ENCODE measurements at places on chromosomes 1 and 21.
A peak's percentile ranks its signal among the peaks of the same experiment; 100 is the strongest.

DNA sequence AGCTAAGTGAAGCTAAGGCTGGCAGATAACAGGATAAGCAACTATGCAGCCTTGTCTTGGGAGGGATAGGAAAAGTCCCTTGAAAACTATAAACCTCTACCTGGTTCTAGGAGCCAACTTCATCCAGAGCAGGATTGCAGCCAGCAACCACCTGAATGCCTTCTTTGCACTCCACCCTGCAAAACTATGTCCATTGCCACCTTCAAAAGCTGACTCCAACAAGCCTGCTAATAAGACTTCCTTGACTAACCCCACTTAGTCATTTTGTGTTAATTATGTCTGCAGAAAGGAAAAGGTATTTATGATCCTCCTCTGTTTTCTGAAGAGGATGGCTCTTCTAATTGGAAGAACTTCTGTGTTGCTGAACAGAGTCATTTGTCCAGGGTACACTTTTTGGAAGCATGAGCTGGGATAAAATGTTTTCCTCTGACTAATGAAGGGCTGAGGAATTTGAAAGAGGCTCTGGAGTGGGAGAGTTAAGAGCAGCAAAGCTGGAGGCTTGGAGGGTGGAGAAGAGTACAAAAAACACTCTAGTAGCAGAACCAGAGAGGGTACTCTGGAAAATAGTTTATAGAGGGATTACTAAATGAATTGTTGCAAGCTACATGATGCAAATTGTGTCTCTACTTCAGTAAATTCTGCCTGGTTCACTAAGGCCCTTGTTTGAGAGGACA, 9.6 kb upstream of the RIMKLA start:
- no peak for DNase-seq

- DNase-seq: peak; percentile 46
These were observed 102.9 kb upstream of the PTGFR start for GRCh38 chr1:78387871-78388270.

GRCh38 chr1:156108664-156109241, 5.8 kb upstream of the LMNA start:
- no peak for DNase-seq

GRCh38 chr1:3886691-3887090, 13.4 kb downstream of the C1orf174 start:
- DNase-seq: no peak

DNA sequence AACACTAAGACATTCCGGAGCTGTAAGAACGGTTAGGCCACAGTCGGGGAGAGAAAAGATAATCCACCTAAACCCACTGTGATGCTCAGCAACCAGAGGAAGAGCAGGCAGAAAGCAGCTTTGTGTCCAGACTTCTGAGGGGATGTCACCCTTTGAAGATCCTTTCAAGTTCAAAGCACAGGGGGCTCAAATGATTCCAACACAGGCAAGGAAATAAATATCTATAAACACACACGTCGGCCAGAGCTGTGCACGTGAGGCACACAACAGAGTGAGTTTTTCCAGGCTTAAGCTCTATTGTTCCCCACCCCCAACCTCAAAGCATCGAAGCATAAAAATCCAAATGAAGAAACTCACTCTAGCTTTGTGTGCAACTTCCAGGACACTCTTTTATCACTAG, 479.0 kb downstream of the DISC1 start:
- DNase-seq: no peak

- DNase-seq: peak; percentile 71
These were observed 64.8 kb downstream of the ALPL start for GRCh38 chr1:21573971-21574465.

DNA sequence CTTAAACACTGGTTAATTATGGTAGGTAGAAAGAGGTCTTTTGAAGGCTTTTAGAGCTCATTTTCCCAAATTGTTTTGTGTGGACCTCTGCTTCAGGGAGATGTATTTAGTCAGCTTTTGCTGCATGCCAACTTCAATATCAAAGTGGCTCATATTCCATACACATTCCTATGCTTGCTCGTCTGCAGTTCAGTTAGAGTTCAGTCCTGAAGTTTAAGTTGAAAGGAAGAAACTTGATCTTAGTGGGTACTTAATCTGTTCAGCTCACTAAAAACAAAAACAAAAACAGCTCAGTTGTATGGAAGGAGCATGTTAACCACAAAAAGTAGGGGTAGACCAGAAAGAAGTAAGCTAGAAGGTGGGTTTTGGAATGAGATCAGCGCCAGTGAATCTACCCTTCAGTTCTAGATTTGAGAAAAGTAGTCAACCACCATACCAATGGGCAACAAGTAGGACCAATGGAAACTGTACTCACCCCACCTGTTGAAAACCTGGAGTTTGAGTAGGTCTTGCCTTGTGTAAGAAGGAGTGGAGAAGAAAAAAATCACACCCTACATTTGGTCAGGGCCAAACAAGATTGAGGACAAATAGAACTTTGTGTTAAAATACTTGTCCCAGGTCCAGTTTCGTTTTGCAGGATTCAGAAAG, 58.0 kb downstream of the LEPR start:
- DNase-seq: no peak

- peak; percentile 26 for DNase-seq
These were observed 15.1 kb downstream of the MIIP start for GRCh38 chr1:12034381-12034801.

- no peak for DNase-seq
These were observed 25.5 kb downstream of the GRIK1 start for GRCh38 chr21:29914326-29914725.

DNA sequence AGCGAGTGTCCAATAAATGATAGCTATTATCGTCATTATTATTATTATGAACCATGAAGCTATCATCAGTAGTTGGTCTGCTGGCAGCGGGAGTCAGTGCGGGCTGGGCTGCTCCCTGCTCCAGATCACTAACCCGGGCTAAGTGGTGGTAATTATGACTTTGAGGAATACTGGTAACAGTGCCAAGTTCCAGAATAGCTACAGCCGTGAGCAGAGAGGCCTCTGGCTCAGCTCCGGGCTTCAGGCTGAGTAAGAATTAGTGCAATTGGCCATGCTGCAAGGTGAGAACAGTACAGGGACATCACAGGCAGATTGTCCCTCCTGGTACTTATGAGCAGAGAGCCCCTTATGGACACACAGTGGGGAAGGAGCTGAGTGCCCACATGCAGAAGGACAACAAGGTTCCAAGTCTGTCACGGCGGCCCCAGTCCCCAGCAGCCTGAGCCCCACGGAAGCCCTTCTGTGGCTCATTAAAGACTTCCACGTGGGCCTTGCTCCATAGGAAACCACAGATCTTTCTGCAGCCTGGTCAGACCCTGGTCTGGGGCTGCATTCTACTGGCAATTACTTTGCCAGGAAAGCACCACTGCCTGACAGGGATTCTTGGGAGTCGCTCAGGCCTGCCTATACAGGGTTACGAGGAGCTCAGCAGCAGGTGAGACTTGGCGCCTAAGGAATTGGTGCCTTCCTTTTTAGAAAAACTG, 235.1 kb downstream of the RRAGC start:
- no peak for DNase-seq

- DNase-seq: no peak
These were observed 65.8 kb upstream of the HSPA13 start for GRCh38 chr21:14448784-14449183.

- DNase-seq: no peak
These were observed 168.9 kb downstream of the TPR start for GRCh38 chr1:186206048-186206570.

GRCh38 chr1:183635099-183635605, 431 bp downstream of the ARPC5 start:
- DNase-seq: peak; percentile 61

DNA sequence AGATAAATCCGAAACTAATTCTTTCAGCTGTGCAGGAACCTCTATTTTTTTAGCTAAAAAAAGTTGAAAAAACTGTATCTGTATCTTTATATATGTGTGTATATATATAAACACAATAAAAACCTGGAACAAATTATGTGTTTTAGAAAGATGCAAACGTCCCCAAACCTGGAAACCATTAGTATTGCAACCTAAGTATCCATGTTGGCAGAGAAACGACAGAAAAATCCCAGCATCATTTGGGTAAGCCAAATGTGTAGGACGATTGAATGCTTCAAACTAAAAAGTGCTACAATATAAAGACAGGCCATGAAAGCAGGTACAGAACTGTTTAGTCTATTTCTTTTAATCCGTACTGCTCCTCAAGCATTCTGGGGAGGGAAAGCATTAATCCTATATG, 87.9 kb downstream of the AHCTF1 start:
- no peak for DNase-seq

GRCh38 chr21:21605521-21605920, 607.3 kb downstream of the NCAM2 start:
- no peak for DNase-seq

GRCh38 chr1:157198619-157199420, 60.6 kb upstream of the ETV3 start:
- DNase-seq: no peak

DNA sequence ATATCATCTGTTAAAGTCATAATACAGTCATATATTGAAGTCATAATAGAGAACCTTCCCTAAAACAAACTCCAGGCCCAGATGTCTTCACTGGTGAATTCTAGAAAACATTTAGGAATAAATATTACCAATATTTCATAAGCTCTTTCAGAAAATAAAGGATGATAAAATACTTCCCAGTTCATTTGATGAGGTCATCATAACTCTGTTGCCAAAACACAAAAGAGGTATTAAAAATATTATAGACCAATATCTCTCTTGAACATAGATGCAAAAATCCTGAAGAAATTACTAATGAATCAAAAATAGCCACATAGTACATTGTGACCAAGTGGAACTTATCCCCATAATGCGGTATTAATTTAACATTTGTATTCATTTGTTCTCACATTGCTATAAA, 132.4 kb upstream of the ZP4 start:
- no peak for DNase-seq

GRCh38 chr1:51663105-51663504, 46.2 kb downstream of the OSBPL9 start:
- no peak for DNase-seq

DNA sequence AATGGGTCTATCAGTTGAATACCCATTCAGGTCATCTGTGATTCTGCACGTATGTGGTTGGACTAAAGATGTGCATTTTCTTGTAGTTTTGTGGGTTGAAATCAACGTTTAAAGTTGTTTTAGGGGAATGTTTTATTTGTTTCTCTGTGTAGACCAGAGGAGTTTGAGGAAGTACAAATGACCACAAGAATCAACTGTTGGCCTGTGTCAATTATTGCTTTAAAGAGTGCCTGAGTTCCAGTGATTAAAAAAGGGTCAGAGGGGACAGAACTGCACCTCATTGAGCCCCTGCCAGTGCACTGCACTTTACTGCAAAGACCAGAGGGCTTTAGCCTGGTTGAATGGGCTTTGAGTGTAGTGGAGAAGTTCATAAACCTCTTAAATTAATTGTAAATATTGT, 190.3 kb downstream of the VPS13D start:
- DNase-seq: no peak

DNA sequence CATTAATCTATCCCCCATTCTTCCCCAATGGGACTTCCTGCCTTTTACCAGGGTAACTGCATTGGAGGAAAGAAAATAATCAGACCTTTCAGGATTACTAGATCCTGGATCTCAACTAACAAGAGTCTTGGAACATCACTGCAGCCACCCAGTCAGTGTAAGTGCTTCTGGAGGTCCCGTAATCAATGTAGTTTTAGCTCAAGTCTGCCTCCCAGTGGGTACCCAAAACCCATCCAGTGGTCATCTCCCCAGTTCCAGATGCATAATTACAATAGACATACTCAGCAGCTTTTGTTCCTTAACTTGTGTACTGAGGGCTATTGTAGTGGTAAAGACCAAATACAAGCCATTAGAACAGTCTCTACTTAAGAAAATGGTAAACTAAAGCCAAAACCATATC, 319.1 kb downstream of the GPATCH2 start:
- DNase-seq: no peak

GRCh38 chr1:89763649-89763986, 57.2 kb upstream of the LRRC8D start:
- no peak for DNase-seq

- no peak for DNase-seq
These were observed 355.6 kb downstream of the PRDM2 start for GRCh38 chr1:14055442-14056223.

DNA sequence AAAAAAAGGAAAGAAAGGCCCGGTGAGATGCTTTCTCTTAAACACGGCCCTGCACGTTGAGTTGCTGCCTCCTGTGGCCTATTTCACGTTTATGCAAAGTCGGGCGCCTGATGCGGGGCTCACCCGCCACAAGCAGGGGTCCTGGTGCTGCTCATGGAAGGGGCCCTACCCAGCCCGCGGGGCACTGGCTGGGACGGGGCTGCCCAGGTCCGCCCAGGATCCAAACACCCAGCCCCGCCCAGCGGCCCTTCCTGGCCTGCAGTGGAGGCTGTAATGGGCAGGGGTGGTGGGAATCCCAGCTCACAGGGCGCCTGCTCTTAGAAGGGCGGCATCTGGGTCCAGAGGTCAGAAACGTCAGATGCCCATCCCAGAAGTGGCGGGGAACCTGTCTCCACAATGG, 1.6 kb downstream of the COL6A2 start:
- no peak for DNase-seq

DNA sequence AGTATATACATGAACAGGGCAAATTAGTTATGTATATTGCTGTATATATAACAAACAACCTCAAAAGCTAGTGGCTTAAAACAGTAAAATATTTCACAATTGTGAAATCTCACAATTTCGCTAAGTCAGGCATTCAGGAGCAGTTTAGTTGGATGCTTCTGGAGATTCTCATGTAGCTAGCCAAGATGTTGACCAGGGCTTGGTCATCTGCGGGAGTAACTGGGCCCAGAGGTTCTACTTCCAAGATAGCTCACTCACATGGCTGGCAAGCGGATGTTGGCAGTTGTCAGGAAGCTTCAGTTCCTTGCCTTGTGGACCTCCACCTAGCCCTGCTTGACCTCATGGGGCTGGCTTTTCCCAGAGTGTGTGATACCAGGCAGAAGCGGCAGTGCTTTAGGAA, 95.6 kb downstream of the TTC3 start:
- no peak for DNase-seq
